CD4-positive, alpha-beta T cell treated with Interleukin-17A for 1 hour (primary cell): ENCODE measurements at places on chromosomes 1 and 21.
A peak's percentile ranks its signal among the peaks of the same experiment; 100 is the strongest.

- no peak for DNase-seq
Observed at GRCh38 chr1:203167913-203168200, 7.8 kb downstream of the MYBPH start.

DNA sequence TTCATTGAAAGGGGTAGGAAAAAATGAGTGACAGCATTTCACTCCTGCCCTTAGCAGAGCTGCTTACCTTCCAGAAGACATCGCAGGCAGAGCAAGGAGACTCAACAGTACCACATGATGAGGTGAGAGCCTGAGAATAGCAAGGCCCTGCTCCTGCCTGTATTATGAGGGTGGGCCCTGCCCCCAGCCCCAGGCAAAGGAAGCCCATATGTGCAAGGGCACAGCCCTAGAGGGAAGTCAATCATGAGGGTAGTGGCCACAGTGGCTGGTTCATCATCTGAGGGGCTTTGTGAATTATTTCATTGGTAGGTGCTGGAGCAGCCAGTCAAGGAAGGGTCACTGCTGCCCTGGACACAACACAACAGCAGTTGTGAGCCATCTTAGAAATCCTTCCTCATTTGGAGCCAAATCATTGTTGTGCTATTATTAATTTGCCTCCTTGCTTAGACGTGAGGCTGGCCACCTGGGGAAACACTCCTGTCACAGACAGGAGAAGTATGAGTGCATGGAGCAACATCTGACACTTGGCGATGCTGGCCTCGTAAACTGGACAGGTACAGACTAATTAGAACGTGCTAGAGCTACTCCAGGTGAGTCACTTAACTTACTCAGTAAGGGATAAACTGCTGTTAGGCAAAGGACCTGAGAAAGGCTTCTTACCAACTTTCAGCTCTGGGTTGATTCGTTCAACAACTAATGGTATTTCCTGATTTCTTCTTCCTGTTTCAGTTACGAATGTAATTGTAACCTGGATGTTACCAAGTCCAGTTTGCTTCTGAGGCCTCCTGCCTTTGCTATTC, 22.7 kb upstream of the ACBD6 start:
- DNase-seq: no peak

DNA sequence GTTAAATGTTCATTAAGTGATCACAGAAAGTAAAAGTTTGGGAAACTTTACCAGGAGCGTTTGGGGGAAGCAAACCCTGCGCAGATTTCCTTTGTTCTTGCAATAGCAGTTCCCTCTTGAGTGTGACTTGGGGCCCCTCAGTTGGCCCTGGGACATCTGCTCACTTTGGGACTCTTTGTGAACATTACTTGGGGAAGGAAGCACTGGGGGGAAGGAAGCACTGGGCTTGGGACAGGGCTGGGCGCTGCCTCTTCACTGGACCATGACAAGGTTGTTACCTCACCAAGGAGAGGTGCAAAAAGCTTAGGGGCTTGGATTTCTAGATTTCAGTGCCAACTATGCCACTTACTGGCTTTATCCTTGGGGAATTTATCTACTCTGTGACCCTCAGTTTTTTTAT, 63.5 kb downstream of the ETS2 start:
- DNase-seq: no peak

DNA sequence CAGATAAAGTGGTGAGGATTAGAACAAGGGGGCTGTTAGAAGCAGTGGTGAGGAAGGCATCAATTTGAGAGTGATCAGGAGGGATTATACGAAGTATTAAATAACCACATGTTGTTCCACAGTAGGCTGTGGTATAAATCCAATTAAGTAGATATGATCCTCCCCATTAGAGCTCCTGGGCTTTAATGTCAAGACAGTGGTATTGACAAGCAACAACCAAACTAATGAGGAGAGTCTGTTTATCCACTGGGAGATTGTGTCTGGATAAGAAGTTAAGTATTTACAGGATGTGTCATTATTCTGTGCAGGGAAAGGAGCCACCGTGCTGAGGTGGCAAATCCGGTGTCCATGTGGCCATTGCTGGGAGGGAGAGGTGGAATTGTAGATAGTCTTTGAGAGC, 5.8 kb downstream of the ACTN2 start:
- DNase-seq: no peak

GRCh38 chr1:1157426-1157913, 16.2 kb upstream of the TTLL10 start:
- peak; percentile 73 for DNase-seq

GRCh38 chr1:219427989-219428388, 184.9 kb downstream of the ZC3H11B start:
- no peak for DNase-seq

GRCh38 chr1:178470411-178470960, 26.3 kb downstream of the CLEC20A start:
- DNase-seq: no peak

DNA sequence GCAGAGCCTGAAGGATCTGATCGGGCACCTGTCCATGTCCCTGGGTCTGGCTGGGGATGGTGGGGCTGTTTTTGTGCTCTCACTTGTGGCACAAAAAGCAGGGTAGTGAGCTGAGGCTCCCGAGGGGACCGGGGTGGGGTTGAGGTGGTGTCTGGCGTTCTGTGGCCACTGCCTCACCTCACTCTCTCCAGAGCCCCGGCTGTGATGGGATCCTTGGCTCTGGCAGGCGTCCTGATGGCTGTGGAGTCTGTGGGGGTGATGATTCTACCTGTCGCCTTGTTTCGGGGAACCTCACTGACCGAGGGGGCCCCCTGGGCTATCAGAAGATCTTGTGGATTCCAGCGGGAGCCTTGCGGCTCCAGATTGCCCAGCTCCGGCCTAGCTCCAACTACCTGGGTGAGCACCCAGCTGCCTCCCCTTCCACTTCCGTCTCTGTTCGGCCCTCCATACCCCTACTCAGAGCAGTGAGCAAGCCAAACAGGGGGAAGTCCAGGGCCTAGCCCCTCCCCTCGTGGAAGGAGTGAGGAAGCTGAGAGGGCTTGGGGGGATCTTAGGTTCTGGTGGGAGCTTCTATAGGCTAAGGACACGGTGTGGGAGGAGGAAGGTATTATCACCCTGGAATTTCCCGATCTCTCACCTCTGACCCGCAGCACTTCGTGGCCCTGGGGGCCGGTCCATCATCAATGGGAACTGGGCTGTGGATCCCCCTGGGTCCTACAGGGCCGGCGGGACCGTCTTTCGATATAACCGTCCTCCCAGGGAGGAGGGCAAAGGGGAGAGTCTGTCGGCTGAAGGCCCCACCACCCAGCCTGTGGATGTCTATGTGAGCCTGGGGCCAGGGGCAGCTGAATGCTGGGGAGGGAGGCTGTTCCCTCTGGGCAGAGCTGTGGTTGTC, 7.0 kb downstream of the ADAMTSL4 start:
- peak; percentile 6 for DNase-seq

DNA sequence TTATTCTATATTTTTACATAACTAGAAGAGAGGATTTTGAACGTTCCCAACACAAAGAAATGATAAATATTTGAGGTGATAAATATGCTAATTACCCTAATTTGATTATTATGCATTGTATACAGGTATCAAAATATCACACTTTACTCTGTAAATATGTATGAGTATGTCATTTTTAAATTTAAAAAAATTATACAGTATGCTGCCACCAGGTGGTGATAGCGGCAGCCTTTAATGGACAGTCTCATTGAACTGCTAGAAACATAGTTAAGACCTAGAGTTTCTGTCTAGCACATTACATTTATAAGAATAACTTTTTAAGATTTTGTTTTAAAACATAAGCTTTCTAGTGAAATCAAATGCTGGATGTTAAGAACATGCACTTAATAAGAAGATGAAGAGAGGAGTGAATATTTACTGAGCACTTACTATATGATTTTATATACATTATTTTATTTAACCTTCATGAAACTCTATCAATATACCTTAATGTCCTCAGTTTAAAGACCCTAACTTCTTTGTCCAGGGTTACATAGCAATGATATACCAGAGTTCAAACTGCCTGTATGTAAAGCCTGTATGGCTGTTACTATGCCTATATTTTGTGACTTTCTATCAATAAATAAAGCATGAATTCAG, 207.1 kb downstream of the NUF2 start:
- DNase-seq: peak; percentile 1

- no peak for DNase-seq
Observed at GRCh38 chr21:39452207-39452969, 618 bp downstream of the SH3BGR start.

- no peak for DNase-seq
Observed at GRCh38 chr1:219090607-219091006, 83.1 kb upstream of the LYPLAL1 start.

DNA sequence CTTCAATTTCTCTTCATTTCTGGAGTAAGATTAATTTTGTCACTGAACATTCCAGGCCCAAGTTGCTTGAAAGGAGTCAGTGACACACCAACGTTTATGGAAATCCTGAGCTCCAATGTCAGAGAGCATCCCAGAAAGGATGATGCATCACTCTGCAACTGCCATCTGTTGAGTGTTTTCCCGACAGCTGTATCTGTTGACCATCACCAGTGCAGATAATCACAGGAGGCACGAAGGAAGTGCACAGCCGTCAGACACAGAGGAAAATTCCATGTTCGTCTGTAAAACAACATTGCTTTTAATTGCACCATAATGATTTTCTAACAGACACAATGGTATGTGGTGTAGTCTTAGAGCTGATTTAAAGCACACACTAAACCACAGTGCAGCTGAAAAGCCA, 376.7 kb upstream of the ADGRL2 start:
- no peak for DNase-seq

DNA sequence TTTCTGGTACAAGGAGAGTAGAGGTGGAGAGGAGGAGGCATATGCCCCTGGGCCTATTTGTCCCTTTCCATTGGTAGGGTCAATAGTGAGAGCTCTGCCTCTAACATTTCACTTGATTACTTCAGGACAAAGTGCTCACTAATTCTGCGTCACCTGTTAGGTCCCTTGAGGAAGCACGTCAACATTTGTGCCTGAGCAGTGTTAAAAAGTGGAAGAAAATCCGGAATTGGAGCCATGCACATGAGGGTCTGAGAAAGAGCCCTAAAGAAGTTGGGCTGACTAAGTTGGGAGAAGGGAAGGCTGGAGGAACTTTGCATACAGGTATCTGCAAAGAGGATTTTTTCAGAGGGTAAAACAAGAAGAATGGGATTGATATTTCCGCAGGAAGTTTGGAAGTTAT, 1.9 kb downstream of the SLC25A44 start:
- no peak for DNase-seq

- no peak for DNase-seq
Observed at GRCh38 chr1:154572468-154573167, 5.0 kb downstream of the CHRNB2 start.

GRCh38 chr1:20072771-20073170, 2.8 kb downstream of the PLA2G5 start:
- no peak for DNase-seq

- no peak for DNase-seq
Observed at GRCh38 chr1:68770817-68771216, 273.9 kb upstream of the DEPDC1 start.

- DNase-seq: no peak
Observed at GRCh38 chr1:198241553-198241952, 84.8 kb downstream of the NEK7 start.

DNA sequence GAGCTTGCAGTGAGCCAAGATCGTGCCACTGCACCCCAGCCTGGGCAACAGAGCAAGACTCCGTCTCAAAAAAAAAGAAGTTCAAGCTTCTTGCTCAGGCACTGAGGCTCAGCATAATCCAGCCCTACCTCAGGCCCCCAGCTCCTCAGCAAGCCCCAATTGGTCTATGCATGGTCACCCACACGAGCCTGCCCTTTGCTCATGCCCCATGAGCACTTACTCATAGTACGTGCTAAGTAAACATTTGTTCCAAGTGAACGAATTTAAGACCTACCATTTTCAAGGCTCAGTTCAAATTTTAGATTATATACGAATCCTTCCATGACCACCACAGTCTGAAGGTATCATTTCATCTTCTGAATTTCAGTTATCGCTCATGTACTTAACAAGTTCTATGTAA, 4.3 kb downstream of the PDZK1 start:
- no peak for DNase-seq

- no peak for DNase-seq
Observed at GRCh38 chr21:37762606-37763005, 153.7 kb downstream of the KCNJ6 start.

GRCh38 chr1:219340796-219341195, 167.1 kb downstream of the LYPLAL1 start:
- DNase-seq: no peak

DNA sequence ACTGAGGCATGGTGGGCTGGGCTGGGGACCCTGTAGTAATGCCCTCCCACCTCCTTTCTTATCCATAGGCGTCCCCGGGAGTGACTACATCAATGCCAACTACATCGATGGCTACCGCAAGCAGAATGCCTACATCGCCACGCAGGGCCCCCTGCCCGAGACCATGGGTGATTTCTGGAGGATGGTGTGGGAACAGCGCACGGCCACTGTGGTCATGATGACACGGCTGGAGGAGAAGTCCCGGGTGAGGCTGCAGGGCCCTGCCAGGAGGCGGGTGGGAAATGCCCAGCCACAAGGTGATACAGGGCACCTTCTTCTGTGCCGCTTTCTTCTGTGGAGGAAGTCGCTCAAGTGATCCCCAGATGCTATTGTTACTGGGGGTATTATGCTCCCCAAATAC, 32.3 kb upstream of the KDM4A start:
- no peak for DNase-seq

GRCh38 chr1:91555074-91555730, 54.6 kb downstream of the CDC7 start:
- no peak for DNase-seq

DNA sequence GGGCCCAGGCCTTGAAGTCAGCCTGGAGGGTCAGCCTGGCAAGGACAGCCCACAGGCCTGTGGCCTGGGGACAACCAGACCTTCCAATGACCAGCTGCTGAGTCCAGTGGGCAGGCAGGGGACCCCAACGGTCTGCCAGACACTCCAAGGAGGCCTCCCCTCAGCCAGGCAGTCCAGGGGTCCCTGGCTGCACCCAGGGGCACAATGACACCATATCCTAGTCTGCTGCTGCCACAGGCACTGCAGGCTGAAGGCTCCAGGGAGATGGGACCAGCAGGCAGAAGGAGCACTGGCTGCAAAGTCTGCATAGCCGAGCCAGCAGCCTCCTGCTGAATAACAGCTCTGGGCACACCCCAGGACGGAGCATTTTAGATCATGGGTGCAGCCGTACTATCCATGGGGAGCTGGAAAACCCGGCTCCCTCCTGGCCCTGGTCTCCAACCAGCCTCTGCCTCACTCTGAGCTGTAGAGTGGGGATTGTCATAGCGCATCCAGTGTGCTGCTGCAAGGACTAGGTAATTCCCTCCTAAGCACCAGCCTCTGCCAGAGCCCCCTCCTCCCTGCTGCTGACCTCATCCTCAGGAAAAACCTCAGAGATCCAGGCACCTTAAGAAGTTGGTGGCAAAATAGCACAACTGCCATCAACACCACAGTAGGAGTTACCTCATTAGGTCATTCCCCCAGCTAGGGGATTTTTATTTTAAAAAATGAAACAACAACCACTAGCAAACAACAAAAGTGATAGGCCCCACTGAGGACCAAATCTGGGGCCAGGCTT, 4.8 kb upstream of the LAPTM5 start:
- no peak for DNase-seq

DNA sequence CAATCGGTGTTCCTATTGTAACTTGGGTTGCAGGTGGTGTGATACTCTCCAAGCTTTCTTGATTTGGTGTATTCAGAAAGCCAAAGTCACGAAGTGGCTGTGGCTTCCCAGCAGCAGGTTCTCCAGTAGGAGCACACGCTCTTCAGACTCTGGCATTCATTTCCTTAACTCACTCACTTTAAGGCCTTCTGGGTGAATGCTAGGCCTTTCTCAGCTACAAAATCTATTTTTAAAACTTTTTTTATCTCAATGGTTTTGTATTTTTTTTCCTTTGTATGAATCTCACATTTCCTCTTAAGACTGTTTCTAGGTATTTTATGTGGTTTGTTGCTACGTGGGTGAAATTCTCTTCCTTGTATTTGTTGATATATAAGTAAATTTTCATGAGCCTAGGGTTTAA, 22.9 kb upstream of the PKN2 start:
- no peak for DNase-seq

GRCh38 chr21:32735524-32735923, 7.7 kb upstream of the SYNJ1 start:
- no peak for DNase-seq
